ENCODE measurements at places on chromosomes 5 and 9.

GRCh38 chr9:134554373-134555093 is 87.1 kb upstream of the COL5A1 start:
- DNase-seq: no peak

GRCh38 chr5:149902177-149902576 is 42.4 kb downstream of the PDE6A start:
- DNase-seq: no peak

GRCh38 chr5:172903790-172904189 is 55.4 kb upstream of the RPL26L1 start:
- DNase-seq: peak; percentile 63

DNA sequence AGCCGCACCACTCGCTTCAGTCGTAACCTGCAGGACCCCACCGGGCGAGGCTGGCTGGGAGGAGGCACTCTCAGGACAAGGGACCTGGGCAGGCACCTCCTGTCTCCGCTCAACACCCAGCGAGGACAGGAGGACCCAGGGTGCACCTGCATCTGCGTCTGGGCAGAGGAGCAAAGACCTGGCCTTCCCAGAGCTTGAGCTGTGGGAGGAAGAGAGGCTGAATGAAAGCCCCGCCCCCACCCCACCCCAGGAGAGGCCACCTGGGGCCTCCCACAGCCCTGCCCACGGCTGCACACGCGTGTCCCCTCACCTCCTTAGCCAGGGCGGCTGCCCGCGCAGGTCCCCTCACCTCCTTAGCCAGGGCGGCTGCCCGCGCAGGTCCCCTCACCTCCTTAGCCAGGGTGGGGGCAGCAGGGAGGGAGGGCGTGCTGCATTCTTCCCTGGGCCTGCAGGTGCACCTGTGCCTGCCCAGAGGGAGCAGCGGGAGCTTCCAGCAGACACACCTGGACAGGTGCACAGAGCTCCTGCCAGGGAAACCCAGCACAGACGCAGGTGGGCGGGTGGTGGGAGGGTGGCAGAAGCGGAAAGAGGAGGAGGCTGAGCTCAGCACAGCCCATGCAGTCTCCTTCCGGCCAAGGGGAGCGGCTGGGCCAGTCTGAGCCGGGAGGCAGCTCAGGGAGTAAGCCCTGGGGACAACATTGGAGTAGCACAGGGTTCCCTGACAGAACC is 18.5 kb upstream of the SLC12A7 start:
- DNase-seq: no peak

- DNase-seq: no peak
Measured at GRCh38 chr5:138824516-138824915, 50.6 kb downstream of the LRRTM2 start.

- no peak for DNase-seq
Measured at GRCh38 chr9:136666372-136667213, 3.9 kb downstream of the EGFL7 start.

DNA sequence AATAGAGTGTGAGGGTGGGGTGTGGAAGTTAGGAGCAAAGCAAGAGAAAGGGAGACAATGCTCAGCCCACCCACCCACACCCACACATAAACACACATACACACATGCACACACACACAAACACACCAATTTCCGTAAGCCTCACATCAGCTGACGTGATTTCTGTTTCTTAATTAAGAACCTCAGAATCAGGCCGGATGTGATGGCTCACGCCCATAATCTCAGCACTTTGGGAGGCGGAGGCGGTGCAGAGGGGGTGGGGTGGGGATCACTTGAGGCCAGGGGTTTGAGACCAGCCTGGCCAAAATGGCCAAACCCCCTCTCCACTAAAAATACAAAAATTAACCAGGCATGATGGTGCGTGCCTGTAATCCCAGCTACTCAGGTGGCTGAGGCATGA is 26.4 kb upstream of the PIK3R1 start:
- no peak for DNase-seq

DNA sequence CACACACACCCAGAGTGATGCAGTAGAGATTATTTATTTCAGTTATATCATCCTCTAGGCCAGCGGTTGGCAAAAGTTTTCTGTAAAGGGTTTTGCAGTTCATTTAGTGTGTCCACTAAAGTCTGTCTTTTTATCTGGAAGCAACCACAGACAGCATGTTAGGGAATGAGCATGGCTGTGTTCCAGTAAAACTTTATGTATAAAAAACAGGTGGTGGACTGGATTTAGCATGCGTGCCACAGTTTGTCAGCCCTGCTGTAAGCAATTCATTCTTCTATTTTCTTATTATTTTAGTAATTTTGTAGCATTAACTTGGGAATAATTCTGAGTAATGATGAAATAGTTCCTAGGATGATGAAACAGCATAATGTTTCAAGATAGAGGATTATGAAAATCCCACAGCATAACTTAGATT is 51.7 kb downstream of the CCNH start:
- DNase-seq: no peak

- DNase-seq: no peak
Measured at GRCh38 chr5:103801681-103802080, 239.1 kb upstream of the NUDT12 start.

DNA sequence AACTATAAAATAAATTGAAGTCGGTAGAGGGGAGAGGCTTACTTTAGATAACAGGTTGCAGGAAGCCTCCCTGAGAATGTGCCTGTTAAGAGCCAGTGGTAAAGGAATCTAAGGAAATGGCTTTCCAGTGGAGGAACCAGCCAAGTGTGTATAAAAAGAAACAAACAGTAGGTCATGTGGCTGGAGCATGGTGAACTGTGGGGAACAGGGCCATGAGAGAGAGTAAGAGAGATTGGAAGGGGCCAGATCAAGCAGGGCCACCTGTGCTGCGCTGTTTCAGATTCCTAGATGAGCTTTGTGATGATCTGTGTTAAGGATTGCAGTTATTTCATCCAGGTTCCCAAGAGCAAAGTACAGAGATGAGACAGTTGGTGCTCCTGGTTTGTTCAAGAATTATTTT is 152.7 kb upstream of the SGCD start:
- DNase-seq: no peak

DNA sequence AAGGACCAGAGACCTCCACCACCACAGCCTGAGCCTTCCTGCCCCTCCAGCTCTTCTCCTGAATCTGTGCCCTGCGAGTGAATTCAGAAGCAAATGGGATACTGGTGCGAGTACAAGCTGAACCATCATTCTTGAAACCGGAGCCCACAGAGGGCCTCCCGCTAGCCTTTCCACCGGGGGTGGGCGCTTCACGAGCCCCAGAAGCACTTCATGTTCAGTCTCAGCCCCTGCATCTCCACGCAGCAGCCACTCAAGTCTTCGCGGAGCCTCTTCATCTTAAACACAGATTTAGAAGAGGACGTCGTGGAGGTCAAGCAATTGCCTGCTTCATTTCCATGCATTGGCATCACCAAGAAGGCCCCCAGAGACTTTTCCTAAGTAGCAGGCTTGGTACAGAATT is 26.0 kb upstream of the OLFM1 start:
- DNase-seq: peak; percentile 23

- no peak for DNase-seq
Measured at GRCh38 chr5:161498531-161498930, 48.0 kb downstream of the GABRB2 start.

DNA sequence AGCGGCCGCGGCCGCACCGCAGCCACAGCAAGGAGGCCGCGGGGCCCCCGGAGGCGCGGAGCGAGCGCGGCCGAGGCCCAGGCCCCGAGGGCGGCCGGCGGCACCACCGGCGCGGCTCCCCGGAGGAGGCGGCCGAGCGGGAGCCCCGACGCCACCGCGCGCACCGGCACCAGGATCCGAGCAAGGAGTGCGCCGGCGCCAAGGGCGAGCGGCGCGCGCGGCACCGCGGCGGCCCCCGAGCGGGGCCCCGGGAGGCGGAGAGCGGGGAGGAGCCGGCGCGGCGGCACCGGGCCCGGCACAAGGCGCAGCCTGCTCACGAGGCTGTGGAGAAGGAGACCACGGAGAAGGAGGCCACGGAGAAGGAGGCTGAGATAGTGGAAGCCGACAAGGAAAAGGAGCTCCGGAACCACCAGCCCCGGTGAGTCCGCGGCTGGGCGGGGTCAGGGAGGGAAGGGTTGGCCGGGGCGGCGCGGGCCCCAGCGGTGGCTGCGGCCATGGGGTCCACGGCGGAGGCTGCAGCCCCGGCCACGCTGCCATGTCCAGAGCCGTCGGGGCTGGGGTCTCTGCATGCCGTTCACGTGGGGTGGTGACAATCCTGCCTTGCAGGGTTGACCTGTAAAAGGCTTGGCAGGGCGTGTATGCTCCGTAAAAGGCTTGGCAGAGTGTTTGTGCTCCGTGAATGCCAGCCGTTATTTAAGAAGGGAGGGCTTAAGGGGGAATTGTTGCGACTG is 146.0 kb downstream of the CACNA1B start:
- DNase-seq: peak; percentile 31
